Central memory CD8-positive, alpha-beta T cell (primary cell): ENCODE measurements at places on chromosomes 3 and 15.

GRCh38 chr3:64167351-64167750 lies 57.9 kb downstream of the PRICKLE2 start:
- DNase-seq: no peak

DNA sequence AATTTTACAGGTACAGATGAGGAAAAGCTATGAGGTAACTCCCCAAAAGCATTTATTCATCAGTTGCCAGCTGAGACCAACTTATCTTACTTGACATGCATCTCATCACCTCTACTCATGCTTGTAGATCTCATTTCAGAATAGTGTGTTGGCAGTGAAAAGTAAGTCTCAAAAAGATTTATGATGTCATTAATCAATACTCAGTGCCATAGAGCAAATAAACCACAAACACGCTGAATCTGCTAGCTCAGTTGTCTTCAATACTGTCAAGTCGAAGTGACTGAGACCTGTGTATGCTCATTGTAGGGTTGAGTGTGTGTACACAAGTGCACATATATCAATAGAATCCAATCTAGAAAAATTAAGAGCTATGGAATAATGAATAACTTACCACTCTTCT lies 413.5 kb downstream of the CNTN3 start:
- DNase-seq: no peak

- no peak for DNase-seq
Observed at GRCh38 chr3:104886220-104886995, 480.3 kb upstream of the ALCAM start.

- no peak for DNase-seq
Observed at GRCh38 chr3:126310816-126311215, 46.4 kb downstream of the KLF15 start.

DNA sequence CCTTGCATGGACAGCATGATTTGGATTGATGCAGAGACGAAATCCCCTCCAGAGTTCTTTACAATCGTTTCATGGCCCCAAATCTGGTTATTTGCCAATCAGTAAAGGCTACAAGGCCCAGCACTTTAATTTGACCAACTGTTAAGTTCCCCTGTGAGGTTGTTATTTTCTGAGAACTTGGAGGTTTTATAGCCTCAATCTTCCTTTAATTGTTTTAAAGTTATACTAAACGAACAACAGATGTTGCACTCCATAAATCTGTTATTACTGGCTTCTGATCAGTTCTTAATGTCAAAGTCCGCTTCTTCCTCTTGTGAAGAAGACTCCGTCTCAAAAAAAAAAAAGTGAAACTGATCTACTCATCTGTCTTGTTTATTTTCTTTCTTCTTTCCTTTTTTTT lies 30.8 kb downstream of the LARP6 start:
- no peak for DNase-seq

GRCh38 chr3:134392336-134392983 lies 18.2 kb upstream of the AMOTL2 start:
- DNase-seq: no peak

DNA sequence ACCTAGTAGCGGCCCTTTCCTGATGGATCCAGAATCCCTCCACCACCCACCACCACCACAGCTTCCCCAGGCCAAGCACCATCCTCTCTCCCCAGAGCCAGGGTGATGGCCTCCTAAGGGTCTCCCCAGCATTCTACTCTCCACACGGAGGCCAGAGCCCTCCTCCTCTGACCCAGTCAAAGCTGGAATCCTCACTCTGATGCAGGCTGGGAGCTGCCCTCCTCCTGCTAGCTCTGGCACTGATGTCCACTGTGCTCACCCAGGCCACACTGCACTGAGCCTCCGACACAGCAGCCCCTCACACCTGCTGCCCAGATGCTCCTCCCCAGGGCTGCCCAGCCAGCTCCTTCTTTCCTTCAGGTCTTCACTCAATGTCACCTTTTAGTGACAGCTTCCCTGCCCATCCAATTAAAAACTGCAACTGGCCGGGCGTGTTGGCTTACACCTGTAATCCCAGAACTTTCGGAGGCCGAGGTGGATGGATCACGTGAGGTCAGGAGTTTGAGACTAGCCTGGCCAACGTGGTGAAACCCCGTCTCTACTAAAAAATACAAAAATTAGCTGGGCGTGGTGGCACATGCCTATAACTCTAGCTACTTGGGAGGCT lies 21.0 kb downstream of the XXYLT1 start:
- no peak for DNase-seq

DNA sequence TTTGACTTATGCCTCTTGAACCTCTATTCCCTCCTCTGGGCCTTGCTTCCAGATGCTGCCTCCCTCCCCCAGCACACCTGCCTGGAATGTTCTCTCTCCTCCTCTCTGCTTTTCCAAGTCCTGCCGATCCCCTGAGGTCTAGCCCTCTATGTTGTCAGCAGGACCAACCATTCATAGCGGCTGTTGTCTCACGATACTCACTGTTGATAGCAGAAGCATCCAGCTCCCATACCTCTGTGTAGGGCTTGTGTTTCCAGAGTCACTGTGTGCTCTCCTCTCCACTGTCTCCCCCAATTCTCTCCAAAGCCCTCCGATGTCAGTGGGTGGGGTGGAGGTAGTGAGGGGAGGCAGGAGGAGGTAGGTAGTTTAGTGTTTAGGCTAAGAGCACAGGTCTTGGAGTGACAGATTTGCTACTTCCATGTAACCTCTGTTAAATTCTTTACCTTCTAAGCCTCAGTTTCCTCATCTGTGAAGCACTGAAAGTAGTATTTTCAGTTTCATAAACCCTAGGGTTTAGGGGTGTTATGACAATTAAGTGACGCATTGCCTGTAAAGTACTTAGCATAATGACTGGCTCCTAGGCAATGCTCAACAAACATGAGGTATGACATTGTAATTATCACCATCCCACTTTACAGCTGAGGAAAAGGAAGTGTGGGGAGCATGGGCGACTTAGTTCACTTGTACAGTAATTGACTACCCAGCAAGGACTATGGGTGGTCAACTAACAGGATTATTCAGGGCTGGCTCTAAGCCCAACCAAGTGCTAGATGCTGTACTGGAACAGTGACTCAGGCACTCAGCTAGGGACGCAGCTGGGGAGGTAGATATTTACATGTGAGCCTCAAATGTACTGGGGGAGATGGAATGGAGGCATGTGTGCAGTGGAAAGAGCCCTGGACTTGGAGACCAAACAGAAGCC lies 122.8 kb downstream of the CACNA1D start:
- no peak for DNase-seq

DNA sequence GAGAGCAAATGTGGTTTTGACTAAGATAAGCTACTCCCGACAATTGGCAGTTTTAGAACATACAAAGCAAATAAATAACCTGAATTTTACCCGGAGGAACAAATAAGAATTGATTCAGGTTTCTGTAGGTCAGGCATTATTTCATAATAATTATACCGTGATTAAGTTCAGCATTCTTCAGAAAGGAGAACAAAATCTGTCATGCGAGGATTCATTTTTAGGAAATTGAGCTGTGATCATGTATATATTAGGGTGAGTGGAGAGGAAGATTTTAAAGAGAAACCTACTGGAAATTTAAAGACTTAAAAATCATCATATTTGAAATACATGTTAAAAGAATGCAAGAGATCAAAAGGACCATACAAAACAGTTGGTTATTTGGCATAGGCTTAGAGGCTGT lies 20.5 kb downstream of the ZNF609 start:
- DNase-seq: no peak

DNA sequence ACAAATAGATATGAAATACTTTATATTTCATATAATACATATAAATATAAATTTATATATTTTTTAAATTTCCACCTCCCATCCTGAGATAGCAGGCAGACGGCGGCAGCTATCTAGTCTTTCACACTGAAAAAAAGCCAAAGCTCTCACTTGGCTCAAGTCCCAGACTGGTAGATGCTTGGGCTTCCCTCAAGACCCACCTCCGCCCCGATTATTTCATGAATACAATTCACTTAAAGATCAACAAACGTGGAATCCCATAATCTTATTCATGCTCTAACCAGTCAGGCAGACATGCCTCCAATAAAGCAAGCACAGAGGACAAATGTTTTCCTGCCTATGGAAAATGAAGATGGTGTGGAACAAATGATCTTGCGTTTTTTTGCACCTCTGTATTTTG lies 275.9 kb upstream of the NR2F2 start:
- no peak for DNase-seq

DNA sequence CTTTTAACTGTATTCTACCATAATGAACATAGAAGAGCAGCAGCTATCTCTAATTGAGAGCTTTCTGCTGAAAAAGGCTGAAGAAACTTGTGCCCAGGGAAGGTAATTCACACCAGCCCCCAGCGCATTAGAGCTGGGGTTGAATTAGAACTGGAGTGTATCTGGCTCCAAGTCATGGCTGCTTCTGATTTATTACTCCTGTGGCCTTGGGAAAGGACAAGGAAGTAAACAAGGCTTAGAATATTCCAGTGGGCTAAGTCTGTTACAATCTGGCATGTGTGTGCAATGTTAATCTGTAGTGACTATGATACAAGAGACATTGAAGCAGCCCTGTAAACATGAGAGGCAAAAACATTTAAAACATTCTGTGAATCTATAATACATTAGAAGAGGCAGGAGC lies 18.1 kb downstream of the CPA3 start:
- no peak for DNase-seq

DNA sequence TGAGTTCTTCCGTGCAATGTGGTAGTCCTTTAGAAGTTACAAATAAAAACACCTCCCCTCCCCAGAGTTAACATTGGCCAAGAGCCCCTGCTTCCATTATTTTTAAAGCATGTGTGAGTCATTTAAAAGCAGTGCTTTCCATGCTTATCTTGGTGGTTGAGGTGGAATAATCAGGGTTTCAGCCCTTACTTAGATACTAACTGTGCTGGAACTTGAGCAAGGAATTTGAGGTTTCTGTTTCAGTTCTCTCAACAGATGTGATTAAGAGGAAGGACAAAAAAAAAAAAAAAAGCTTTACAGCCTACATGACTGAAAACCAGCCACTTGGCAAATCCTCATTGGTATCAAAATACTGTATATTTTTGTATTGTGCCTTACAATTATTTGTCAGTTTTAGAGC lies 64.5 kb downstream of the CGNL1 start:
- no peak for DNase-seq

DNA sequence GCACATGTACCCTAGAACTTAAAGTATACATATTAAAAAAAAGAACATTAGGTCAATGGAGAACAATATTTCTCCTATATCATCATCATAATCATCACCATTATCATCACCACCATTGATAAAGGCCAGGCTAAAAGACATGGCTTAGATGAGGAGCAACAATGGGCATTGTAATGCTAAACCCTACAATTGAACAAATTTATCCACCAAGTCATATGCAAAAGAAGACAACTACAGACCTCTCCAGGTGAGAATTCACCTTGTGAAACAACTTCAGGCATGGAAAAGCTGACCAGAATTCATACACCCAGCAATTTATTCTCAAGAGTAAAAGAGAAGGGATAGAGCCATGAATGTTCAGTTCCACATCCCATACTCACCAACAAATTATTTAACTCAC lies 46.3 kb upstream of the BBX start:
- DNase-seq: no peak

DNA sequence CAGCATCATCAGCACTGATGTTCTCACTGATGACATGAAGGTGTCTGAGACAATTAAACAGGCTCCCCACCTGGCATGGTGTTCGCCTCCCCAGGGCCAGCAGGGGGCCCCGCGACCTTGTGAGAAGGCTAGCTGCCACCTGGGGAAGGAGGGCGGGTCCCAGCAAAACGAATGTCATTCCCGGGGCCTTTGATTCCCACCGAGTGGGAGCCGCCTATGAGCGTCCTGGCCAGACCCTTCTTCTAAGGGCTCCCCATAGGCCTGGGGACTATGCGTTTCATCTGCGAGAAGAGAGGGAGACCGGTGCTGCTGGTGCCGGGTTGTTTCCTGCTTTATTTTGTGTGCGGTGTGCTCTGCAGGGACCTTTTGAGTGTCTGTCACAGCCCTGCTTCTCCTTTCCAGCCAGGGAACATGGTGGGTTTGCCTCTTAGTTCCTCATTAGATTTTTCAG lies 20.5 kb upstream of the MINDY4B start:
- no peak for DNase-seq

DNA sequence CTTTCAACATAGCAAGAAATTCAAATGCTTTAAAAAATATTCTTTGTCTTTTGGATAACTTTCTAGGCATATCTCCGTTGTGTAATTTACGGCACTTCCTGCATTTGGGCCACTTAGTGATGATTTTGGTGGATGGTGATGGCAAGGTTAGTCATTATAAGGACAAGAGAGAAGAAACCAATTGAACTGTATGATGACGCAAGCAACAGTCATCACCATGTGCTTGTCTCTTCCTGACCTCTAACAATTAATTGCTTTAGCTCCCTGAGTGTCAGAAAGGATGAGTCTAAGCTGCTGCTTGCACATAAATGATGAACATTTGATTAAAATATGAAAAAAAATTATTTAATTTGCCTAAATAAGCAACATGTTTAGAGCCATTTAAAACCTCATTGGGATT lies 11.3 kb upstream of the P2RY12 start:
- no peak for DNase-seq

- DNase-seq: no peak
Observed at GRCh38 chr3:114556657-114557213, 262.9 kb downstream of the TIGIT start.

DNA sequence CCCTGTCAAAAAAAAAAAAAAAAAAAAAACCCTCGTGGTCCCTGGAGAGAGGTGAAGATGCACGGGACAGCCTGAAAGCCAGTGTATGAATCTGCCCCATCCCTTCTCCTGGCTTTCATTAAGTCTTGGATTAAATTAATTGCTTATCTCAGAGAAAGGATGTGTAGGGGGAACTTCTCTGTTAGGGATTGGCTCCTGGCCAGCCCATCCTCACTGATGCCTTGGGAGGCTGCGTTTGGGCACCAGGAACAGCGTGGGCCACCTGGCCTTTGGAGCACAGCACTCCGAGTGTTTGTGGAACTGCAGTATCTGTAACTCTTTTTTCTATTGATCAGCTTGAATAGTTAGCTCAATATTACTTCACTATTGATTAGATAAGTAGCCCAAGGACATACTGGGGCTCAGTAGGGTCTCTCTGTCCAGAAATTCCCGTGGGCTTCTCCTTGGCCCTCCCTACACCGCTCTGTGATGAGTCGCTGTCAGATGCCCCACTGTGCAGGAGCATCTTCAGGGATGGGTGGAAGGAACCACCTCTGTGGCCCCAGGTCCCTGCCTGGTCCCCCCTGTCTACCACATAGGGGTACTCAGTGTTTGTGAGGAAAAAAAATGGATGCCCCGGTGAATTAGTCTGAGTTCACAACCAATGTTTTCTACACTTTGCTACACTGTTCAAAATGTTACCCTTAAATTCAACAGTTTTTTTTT lies 2.0 kb downstream of the PXYLP1 start:
- DNase-seq: no peak

DNA sequence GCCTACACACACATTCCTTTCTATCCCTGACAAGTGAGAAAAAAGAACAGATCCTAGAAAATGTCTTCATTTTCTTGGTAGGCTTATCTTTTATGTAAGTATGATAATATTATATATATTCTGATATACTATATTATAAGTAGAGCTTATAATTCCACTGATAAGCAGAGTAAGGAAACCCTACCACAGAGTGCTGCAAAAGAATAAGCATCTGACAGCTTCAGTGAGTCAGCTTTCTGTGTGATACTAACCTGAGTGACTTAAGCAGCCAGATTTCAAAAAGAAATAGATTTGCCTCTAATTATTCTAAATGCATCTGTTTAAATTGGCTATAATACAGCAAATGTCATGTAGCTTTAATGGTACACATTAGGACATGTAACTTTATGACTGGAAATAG lies 656.0 kb downstream of the MCTP2 start:
- no peak for DNase-seq
